ENCODE measurements at places on chromosomes 3 and 15.
A peak's percentile ranks its signal among the peaks of the same experiment; 100 is the strongest.

GRCh38 chr3:184092199-184092598 is 4.7 kb upstream of the HTR3E start:
- no peak for DNase-seq

DNA sequence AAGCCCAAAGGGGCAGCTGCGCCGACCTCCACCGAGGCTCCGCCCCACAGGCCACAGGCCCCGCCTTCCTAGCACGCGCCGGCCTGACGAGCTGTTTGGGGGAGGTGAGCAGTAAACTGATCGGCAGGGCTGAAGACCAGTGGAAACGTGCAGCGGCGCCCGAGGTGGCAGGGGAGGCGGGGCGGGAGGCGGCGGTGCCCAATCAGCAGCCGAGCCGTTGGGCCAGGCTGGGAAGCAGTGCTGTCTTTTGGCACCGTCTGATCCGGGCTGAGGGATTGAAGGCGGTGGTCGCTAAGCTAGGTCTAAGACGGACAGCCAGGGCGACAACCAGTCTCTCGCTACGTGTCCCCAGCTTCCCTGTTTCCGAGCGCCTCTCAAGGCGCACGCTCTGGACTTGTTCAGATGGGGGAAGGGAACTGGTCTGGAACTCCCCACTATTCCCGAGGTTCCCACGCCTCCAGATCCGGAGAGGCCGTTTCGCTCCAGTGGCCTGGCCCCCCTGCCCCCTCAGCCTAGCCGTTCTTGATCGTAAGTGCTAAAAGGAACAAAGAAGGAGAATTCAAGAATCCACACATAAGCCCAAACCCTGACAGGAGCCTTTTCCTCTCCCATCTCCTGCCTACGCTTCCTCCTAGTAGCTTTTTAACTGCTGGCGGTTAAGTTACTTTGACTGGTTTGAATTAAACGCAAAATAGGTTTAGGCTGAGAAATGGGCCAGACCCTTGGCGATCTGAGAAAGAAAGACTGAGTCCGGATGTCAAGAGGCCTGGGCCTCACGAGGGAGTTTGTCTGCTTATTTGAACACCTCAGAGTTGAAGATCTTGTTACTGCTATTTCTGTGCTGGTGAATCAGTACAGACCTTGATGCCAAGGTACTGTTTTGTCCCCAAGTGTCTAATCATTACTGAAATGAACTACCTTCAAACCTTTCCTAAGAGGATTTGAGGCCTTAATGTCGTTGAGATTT is at the start of gene FMN1:
FMN1 (minus strand) TSS at position 11 of the 967 bp plus-strand sequence. CDS start 39,800 bp downstream, outside the sequence.
- DNase-seq: peak; percentile 86

DNA sequence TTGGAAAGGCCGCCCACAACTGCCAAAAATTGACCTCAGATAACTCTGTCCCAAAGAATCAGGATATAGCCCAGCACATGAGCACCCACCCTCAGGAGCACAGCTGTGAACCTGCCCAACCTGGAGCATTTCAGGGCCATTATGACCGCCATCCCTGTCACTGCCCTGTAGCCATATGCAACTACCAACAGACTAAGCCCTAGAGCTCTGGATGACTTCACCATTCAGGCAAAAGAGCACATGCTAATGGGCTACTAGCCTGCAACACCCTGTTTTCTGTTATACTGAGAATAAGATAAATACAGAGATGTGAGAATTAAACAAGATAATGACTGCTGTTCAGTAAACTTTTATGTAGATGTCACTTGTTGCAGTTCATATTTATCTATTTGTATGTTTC is 45.0 kb downstream of the TXNRD3 start:
- DNase-seq: no peak

DNA sequence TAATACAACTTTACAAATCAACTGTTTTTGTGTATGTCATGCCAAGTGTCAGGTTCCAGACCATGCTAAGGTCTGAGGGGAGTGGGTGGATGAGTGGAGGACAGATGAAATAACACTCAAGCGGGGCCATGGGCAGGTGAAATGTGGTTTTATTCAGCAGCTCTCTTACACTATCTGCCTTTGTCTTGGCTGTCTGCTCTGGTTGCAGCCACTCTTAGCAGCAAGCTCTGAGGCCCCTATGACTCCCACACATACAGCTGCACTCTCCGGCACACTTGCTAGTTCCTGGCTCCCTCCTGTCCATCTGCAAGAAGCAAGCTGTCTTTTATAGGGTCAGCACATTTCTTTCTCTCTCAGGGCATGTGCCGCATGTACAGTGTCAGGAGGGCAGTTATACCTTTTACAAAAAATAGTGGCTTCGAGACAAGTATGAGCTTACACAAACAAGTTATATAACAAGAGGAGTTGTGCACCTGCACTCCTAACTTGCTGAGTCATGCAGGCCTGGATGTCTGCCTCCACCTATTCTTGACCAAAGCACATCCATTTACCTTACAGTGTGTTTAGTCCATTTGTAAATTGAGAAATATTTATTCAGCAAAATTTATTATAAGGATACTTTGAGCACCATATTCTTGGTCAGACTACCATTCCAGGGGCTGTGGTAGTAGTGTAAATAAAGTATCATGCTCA is 683.7 kb upstream of the CBLB start:
- DNase-seq: no peak

DNA sequence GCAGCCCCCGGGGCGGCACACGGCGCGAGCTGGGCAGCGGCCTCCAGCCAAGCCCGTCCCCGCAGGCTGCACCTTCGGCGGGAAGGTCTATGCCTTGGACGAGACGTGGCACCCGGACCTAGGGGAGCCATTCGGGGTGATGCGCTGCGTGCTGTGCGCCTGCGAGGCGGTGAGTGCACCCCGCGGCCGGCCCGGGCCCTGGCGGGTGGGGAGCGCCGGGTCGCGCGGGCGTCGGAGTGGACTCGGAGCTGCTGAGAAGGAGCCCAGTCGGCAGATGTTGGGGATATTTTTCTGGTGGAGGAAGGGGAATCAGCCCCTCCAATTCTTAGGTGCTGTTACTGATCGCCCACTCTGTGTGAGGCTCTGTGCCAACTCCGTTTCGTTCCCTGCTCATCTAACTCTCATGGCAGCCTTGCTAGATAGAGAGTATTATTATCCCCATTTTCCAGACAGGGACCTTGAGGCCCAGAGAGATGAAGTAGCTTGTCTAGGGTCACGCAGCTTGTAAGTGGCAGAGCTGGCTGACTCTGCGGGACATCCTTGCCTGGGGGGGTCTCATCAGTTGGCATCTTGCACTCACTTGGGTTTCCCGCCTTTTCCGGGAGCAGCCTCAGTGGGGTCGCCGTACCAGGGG is 890 bp downstream of the CHRD start:
- DNase-seq: no peak

DNA sequence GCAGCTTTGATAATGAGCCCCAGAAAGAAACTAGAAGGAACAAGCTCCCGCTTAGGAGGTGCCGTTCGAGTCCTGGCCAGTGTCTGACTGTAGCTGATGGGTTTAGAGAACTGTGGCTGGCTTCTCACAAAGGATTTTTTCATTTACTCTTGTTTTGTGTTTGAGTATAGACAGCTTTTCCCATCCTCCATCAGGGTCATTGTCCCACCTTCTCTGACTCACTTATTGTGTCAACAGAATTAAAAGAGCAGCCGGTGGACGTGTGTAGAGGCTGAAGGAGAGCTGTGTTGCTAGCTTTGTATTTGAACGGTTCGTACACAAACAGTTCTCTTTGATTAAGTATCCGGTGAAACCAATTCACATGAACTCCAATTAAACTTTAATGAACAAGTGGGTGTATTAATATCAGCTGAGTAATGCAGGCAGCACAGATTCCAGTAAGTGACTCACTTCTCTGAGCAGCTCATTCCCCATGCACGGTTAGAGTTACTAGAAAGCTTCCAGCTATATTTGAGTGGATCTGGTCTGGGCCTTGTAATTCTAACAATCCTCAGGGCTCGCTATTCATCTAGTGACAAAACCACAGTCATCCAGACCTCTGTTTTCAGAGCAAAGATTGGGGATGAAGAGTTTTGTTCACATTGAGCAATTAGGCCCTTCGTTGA is 141.0 kb downstream of the LPP start:
- DNase-seq: no peak

DNA sequence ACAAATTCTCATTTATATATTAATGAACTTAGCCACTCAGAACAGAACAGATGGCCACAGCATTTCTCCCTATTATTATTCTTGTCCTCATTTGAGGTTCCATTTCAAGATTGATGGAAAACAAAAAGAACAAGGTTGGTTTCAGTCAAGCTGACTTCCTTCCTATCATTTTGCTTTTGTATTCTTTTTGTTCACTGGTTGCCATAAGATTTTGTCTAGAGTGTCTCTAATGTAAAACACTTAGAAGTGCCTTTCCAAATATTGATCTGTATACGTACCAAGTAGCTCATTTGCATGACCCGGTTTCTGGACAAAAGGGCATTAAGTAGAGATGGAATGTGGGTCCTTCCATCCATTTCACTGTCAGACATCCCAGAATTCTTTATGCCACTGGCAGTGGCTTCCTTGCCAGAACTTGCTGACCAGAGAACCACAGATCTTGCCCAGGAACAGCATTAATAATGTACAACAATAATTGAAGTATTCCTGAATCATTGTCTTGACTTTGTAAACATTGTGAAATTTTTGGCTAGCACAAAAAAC is 63.8 kb downstream of the PEX5L start:
- no peak for DNase-seq

DNA sequence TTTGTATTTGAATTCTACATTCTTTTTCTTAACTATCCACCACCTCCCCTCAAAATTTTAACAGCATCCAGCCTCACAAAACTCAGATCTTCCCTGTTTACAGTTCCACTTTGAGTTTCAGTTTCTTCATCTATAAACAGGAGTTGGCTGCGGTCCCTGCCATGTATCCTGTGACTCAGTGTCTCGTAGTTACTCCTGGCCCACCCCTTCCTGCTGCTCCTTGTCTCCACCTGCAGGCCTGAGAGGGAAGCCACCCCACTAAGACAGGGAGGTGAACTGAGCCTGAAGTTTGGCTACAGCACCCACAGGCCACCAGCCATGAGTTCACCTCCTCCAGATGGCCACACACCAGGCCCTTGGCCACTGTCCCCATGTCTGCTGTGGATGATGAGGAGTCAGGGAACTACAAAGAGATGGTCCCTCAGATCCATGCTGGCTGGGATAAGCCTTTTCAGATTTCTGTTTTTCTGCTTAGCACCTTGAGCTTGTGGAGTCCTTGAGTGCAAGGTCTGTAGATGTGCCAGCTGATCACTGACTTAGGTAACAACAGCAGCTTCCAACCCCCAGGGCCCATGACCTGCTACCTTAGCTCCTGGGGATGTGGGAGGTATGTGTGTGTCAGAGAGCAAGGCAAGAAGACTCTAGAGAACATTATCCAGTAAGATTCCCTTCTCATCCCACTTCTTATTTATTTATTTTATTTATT is 37.5 kb downstream of the CD86 start:
- DNase-seq: peak; percentile 7

- peak; percentile 33 for DNase-seq
Observed at GRCh38 chr3:127694467-127695215, 21.9 kb downstream of the ABTB1 start.

- DNase-seq: no peak
Observed at GRCh38 chr15:96560246-96560895, 229.9 kb downstream of the NR2F2 start.

GRCh38 chr3:73319179-73319769 is 257.8 kb downstream of the EBLN2 start:
- DNase-seq: no peak

- no peak for DNase-seq
Observed at GRCh38 chr15:83066034-83066733, 868 bp downstream of the BTBD1 start.

- DNase-seq: no peak
Observed at GRCh38 chr3:129608087-129608935, 1.8 kb upstream of the PLXND1 start.

DNA sequence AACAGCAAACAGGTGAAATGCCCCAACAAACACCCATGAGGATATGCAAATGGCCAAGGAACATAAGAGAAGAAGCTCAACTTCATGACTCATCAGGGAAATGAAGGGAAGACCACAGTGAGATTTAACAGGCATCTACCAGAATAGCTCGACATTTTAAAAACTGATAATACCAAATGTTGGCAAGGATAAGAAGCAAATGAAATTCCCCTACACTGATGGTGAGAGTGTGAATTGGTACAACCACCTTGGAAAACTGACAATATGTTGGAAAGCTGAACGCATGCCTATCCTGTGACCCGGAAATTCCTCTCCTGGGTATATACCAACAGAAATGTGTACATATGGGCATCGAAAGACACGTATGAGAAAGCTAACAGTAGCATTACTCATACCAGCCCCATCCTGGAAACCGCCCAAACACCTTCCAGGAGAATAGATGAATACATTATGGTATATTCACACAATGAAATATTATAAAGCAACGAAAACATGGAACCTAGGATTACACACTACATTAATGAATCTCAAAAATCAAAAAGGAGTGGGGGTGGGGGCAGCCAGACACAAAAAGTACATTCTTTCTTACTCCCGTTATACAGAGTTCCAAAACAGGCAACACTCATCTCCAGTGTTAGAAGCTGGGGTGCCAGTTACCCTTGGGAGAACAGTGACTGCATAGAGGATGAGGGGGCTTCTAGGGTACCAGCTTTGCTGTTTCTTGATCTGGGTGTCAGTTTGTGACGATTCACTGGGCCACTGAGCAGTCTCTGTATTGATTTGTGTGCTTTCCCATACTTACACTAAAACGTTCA is 16.9 kb downstream of the RFTN1 start:
- DNase-seq: no peak

- DNase-seq: no peak
Observed at GRCh38 chr3:140388202-140388922, 289.5 kb upstream of the TRIM42 start.

GRCh38 chr15:68354923-68355322 is 77.0 kb downstream of the ITGA11 start:
- no peak for DNase-seq

DNA sequence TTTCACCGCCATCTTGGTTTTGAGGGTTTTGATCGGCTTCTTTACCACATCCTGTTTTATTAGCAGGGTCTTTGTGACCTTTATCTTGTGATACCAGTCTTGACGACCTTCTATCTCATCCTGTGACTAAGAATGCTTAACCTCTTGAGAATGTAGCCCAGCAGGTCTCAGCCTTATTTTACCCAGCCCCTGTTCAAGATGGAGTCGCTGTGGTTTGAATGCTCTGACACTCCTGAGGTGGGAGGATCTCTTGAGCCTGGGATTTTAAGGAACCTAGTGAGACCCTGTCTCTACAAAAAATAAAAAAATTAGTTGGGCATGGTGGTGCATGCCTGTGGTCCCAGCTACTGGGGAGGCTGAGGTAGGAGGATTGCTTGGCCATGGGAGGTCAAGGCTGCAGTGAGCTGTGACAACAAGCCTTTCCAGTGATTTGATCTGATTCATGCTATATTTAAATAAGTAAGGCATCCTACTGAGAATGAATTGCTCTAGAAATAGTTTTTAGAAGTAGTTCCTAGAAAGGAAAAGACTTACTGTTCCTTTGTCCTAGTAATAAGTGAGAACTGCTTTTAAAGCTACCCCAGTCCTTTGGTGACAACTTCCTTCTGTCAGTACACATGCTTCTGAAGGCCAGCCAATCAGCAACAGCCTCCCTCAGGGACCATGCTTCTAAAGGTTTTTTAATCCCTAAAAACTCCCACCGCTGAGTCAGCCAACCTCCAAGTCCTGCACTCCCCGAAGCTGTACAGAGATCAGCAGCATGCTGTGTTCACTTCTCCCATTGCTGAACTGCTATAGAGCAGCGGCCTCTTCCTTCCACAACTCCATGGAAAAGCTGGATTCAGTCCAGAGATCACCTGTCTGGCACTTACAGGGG is 9.1 kb upstream of the CEMIP start:
- no peak for DNase-seq

- DNase-seq: no peak
Observed at GRCh38 chr3:131925571-131925970, 109.2 kb downstream of the CPNE4 start.

Measured in activated T-cell treated with anti-CD3 and anti-CD28 coated beads, Interleukin-2, amount 50 U/mL, for 4 hours (primary cell).